ENCODE measurements at places on chromosomes 13 and 19. TPM values are rescaled to one million over a fixed set of nuclear protein-coding genes. Genes with fewer than 3 reads are reported as not detected.

The GRK1 gene
- total RNA-seq: not detected

- DNase-seq: no peak
These were observed 57.1 kb upstream of the C13orf46 start for GRCh38 chr13:114030666-114031610.

DNA sequence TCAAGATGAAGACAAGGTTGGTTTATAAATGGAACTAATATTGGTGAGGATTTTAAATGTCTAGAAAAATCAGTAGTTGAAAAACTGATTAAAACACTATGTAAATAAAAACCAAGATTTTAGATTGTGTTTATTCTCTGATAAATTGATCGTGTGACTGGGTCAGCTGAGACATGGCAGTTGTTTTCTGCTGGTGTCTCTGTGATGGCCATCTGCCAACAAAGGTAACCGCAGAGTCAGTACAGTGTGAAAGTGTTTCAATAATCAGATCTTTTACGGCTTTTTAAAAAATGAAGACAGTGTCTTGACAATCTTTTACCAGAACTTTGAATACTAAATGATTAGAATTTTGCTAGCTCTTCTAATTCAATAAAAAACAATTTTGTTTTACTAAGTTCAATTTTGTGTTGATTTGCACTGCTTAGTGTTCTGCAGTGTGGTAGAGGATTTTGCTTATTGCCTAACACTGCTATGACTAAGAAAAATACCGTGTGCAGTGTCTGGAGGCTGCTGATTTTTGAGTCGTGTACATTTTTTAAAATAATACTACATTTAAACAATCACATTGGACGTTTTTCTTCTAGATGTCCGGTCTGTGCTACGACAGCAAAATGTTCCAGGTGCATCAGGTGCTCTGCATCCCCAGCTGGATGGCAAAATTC lies 32.7 kb upstream of the GPR183 start:
- DNase-seq: peak; percentile 71

DNA sequence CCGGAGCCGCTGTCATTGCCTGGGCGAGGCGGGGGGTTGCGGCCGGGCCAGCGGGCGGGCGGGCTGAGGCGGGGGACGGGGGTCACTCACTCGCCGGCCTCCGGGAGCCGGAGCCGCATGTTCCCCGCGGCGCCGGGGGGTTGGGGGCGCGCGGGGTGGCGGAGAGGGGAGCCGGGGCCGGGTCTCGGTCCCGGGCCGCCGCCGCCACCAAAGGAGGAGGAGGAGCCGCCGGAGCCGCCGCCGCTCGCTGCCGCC lies 149 bp downstream of the MED26 start:
- peak; percentile 8 for DNase-seq

DNA sequence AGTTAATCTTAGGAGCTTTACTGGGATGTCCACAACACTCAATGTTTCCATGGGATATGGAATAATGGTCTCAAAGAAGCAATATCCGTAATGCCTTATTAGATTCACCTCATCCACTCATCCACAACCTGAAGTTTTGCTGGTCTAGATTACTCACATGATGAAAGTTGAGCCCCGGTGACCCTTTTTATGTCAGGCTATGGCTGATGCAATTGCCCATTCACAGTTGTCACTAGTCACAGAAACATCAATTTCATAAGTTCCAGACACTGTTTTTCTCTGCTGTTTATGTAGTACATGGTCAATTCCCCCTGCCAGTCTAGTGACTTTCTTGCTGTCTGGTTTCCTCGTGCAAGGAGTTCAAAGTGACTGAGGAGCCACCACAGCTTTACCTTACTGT lies 491.2 kb upstream of the ATXN8OS start:
- DNase-seq: no peak

DNA sequence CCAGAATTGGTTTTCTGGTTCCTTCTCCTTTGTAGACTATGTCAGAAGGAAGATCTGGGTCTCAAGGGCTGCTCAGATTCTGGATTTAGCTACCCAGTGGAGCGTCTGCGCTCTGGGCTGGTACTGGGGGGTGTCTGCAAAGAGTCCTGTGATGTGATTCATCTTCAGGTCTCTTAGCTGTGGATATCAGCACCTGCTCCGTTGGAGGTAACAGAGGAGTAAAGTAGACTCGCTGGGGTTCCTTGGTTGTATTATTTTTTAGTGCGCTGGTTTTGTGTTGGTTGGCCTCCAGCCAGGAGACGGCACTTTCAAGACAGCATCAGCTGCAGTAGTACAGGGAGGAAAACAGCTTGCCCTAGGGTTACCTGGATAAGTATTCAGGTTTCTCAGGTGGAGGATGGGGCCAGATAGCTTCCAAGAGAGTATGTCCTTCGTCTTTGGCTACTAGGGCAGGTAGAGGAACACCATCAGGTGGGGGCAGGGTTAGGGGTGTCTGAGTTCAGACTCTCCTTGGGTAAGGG lies 10.4 kb upstream of the KLK15 start:
- no peak for DNase-seq

The PDE4C gene
- not detected for total RNA-seq

GRCh38 chr13:91304741-91305140 lies 42.7 kb upstream of the MIR17HG start:
- DNase-seq: no peak

DNA sequence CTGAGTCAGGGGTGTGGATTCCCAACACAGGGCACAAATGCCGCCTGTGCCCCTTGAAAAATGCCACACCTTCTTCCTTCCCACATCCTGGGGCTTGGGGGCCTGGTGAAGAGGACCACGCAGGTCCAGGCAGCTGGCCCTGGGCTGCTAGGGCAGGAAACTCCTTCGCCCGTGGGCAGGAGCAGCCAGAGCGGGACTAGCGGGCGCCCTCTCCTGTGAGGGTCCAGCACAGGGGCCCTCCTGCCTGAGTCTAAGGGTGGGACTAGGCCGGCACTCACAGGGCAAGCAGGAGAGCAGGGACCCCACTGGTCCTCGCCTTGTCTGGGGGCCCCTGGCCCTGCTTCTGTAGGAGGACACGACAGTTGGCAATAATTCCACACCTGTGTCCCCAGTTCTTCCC lies 7.5 kb upstream of the CEBPA start:
- no peak for DNase-seq

DNA sequence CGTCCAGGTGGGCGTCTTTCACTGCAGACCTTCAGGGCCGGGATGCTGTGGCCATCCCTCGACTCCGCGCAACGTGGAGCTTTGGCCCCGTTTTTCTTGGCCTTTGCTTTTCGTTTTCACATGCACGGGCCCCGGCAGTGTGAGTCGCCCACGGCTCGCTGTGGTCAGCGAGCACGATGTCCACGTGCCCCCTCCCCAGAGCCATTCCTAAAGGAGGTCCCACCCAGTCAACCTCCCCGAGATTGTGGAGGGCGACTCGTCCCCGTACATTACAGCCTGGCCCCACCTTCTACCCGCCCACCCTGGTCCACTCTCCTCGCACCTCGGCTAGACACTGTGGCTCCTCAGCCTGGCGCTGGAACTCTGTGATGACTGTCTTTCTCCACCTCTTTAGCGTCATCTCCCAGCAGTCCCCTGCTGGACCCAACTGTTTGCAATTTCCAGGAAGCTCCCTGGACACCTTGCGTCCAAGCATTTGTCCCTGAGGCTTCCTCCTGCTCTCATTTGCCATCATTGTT lies 405 bp downstream of the ZNF446 start:
- DNase-seq: no peak

DNA sequence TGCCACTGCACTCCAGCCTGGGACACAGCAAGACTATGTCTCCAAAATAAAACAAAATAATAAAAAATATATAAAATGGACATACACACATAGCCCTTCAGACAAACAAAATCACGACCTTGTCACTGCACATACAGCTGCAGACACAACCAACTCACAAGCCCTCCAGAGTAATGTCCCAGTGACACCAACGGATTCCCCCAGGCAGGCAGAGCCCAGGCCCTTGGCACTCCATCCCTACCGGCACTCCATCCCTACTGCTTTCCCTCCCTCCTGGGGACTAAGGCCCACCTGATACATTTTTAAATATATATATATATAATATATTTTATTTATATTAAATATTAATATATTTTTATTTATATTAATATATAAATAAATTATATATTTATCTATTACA lies 18.5 kb downstream of the ZNF101 start:
- DNase-seq: peak; percentile 22

- no peak for DNase-seq
These were observed 17.0 kb downstream of the MTUS2 start for GRCh38 chr13:28837111-28837510.

The NKG7 gene
- total RNA-seq: 866 TPM

DNA sequence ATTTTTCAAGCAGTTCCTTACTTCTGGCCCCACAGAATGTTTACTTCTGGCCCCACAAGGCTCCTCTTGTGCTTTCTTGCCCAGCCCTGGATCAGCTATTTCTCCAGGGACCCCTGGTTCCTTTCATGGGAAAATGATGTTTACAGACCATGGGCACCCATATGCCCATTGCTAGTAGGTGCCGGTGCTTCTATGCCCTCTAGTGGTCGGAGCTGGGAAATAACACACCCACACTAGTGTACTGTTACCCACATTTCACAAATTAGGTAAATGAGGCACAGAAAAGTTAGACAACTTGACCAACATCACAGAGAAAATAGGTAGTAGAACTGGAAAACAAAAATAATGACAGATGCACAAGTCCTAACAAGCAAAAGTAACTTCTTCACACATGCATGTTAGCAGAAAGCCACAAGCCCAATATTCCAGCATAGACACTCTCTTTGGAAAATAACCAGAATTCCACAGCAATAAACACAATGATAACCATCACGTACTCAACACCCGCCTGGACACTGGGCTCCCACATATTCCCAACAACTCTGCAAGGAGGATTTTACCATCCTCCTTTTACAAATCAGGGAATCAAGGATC lies 1.3 kb upstream of the CEACAM6 start:
- DNase-seq: peak; percentile 72

GRCh38 chr19:45322311-45322710 lies 364 bp downstream of the CKM start:
- no peak for DNase-seq

DNA sequence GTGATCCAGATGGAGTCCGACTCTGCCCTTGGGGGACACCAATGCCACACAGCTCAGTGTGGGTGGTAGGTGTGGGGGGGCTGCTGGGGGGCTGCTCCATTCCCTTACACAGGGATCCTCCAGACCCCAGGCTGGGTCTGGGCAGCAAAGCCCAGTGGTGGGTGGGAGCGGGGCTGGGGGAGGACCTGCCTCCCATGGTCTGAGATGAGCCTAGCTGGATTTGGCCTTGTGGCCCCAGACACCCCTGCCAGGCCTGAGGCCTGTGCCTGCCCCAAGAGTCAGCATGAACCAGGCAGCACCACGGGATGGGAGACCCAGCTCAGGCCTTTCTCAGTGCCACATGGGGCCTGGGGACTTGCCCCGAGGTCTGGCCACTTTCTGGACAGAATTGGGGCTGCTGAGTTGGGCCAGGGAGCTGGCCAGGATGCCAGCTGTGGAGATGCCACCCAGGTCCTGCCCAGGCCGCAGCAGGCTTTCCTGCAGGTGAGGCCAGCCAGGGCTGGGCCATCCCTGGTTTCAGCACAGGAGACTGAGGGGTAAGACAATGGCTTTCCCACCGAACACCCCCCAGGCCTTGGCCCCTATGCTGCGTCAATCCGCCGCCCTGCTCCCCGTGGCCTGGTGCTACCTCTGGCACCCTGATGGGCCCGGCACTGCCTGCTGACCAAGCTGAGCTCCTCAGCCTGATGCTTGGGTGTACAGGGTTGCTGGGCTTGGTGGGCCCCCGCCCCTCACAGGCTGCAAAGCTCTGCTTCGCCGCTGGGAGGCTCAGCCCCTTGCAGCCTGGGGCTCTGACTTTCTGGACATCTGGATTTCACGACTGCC lies 24.2 kb downstream of the CEBPG start:
- DNase-seq: no peak

DNA sequence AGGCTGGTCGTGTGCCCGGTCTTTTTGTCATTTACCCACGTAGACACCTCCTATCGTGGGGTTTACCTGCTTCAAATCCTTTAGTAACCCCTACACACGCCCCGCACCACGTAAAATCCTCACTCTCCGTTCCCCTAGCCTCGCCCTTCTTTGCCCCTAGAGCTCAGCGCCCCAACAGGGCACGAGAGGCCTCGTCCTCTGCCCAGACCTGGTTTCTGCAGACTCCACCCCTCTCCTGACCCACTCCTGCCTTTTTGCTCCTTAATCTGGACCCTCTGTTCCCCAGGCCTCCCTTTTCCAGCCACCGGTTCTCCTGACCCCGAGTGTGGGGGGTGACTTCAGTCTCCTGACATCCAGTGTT lies 412 bp downstream of the ZNF528 start:
- no peak for DNase-seq

DNA sequence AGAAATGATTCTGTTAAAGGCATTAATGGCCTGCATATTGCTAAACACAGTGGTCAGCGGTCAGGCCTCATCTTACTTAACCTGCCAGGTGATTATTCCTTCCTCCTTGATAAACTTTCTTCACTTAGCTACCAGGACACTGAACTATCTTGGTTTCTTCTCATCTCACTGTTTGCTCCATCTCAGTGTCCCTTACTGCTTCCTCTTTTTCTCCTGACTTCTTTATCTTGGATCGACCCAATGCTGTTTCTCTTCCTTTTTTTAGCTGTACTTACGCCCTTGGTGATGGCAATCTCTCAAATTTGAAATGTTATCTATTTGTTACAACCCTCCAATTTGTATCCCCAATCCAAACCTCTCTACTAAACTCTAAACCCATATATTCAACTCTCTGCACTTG lies 7.8 kb upstream of the CLC start:
- DNase-seq: no peak

- DNase-seq: no peak
These were observed 95.6 kb upstream of the FAM216B start for GRCh38 chr13:42685751-42686150.

DNA sequence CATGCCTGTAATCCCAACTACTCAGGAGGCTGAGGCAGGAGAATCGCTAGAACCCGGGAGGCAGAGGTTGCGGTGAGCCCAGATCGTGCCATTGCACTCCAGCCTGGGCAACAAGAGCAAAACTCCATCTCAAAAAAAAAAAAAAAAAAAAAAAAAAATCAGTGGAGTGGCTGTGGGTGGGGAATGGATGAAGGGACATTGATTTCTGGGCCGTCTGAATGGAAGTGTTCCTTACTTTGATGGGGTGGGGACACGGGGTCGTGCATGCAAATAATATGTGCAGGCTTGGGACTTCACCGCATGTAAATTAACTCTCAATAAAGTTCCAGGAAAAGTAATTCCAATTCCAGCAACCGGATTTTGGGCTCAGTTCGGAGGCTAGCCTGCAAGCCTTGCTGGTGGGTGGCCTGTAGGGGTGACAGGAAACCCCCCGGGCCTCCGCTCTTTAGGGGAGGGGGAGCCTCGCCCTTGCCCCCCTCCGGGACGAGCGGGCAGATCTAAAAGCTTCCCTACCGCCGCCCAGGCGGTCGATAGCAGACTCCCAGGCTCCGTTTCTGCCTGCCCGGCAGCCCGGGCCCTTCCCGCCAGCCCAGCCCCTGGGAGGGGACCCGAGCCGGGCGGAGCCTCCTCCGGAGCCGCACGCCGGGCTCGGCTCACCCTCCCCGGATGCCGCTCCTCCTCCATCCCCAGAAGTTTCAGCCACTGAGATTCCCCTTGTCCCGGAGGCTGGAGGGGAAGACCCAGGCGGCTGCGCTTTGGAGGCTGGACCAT lies 48.0 kb upstream of the ADGRE5 start:
- DNase-seq: no peak
